AG04449 (cell line): ENCODE measurements at places on chromosomes 5 and 9.

GRCh38 chr9:37464426-37465248 lies 613 bp downstream of the ZBTB5 start:
- no peak for DNase-seq

DNA sequence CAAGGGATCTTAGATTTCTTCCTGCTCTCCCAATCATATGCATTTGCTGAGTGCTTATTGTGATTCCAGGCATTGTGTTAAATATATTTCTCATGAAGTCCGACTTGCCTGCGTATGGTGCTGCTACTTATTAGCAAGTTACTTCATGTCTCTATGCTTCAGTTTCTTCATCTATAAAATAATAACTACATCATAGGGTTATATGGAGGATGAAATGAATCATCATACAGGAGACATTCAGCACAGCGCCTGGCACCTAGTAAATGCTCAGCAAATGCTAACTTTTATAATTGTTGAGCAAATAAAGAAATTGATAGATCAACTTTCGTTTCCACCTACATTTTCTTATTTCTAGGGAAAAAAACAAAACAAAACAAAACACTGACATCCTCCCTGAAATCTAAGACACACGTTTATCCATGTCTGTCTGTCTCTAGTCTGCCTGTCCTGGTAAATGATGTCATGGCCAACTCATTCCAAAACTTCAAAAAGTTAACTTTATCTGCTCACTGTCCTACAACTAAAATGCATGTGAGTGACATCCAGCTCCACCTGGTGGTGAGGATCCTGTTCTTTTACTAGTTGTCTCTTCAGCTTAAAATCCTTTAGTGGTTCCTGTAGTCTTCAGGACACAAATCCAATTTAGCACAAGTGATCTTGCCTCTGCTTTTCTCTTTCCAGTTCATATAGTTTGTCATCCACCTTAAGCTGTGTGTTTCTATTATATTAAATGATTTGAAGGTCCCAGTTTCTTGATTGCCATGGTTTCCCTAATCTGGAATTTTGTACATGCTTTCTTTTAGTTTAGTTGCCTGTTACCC lies 27.7 kb downstream of the PPP3R2 start:
- DNase-seq: no peak

DNA sequence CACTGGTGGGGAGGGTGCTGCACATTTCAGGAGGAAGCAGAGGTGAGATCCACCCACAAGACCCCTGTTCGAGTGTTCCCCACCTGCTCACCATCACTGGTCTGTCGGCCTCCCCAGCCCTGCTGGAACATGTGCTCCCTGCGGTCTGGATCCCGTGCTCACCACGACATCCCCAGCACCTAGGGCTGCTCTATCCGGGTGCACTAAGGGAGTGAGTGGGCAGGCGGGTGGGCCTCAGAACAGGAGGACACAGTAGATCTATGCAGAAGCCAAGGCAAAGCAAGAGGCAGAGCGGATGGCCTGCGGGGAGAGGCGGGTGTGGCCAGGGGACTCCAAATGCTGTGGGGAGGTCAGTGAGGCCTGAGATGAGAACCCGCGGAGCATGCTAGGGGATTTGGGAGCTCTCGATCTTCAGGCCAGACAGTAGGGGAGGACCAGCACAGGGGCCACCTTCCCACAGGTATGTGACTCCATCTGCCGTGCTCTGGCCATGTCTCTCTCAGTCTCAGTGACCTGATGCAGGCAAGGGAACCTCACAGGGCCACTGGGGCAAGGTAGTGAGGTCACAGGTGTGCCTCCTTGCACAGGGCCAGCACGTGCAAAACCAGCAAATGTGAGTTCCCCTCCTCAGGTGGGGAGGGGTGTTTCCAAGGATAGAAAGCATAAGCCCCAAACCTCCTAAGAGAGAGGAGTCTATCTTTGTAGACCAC lies 134.2 kb downstream of the ZNF354C start:
- no peak for DNase-seq

DNA sequence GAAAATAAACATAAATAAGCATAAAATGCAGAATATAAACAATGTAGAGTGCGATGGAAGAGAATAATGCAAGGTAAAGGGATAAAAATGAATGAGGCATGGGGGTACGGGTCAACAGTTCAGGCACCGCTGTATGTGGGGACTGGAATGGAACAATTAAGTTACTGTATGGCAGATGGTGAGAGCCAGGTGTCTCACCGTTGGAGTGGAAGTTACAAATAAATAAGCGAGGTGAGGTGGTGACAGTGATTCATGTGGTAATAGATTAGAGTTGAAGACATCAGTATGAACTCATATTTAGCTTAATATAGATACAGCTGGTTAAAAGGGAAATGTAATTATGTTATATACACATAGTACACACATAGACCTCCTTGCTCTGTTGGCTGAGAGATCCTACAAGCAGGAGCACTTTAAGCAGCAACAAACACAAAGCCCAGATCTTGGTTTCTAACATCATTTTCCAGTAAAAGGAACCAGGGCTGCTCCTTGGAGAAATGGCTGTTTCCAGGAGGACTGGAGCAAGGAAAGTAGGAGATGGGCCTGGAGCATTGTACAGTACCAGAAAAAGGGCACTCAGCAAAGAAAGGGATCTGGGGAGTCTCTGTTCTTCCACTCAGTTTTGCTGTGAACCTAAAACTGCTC lies 2.4 kb upstream of the OMD start:
- no peak for DNase-seq

- DNase-seq: no peak
Measured at GRCh38 chr9:7075154-7075553, 317.4 kb downstream of the KDM4C start.

- no peak for DNase-seq
Measured at GRCh38 chr9:123353041-123353440, 3.0 kb upstream of the CRB2 start.

GRCh38 chr9:5499889-5500398 lies 10.4 kb upstream of the PDCD1LG2 start:
- DNase-seq: no peak

GRCh38 chr5:56480705-56481427 lies 247.7 kb upstream of the ANKRD55 start:
- no peak for DNase-seq

DNA sequence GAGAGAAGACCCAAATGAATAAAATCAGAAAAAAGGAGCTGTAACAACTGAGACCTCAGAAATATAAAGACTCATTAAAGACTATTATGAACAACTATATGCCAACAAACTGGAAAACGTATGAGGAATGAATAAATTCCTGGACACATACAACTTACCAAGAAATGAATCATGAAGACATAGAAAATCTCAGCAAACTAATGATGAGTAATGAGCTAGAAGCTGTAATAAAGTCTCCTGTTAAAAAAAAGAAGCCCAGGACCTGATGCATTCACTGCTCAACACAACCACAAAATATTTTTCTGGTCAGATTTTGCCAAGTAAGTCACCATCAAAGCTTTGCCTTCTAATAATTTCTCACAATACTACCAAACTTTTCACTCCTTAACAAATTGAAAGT lies 666.7 kb downstream of the LRRC70 start:
- no peak for DNase-seq
